Neuronal stem cell (in vitro differentiated cells): ENCODE measurements at places on chromosomes 11 and 22.

DNA sequence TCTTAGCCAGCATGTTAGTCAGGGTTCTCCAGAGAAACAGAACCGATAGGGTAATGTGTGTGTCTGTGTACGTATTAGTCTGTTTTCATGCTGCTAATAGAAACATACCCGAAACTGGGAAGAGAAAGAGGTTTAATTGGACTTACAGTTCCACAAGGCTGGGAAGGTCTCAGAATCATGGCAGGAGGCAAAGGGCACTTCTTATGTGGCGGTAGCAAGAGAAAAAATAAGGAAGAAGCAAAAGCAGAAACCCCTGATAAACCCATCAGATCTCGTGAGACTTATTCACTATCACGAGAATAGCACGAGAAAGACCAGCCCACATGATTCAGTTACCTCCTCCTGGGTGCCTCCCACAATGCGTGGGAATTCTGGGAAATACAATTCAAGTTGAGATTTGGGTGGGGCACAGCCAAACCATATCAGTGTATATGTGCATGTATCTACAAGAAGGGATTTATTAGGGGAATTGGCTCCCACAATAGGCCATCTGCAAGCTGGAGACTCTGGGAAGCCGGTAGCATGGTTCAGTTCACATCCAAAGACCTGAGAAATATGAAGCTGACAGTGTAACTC, 173.7 kb upstream of the NECTIN1 start:
- peaks cover 6% of the 10 kb centered on the region for H3K4me1 ChIP-seq
- no peak for DNase-seq
- H3K27me3 ChIP-seq = peaks cover 21% of the 10 kb centered on the region
- no peak overlapping the region for H3K4me3 ChIP-seq
- no peaks in the 10 kb centered on the region for H3K36me3 ChIP-seq

GRCh38 chr11:126862664-126863243, 137.8 kb downstream of the KIRREL3 start:
- H3K36me3 ChIP-seq = no peaks in the 10 kb centered on the region
- no peaks in the 10 kb centered on the region for H3K27me3 ChIP-seq
- H3K4me1 ChIP-seq = no peaks in the 10 kb centered on the region

- H3K27ac ChIP-seq = no peak overlapping the region
- no peak overlapping the region for H3K4me3 ChIP-seq
- H3K36me3 ChIP-seq = no peaks in the 10 kb centered on the region
- peaks cover 5% of the 10 kb centered on the region for H3K4me1 ChIP-seq
- DNase-seq = no peak
Measured at GRCh38 chr11:92504534-92504933, 279.9 kb downstream of the FAT3 start.

GRCh38 chr22:37552524-37553163, 7.6 kb upstream of the CDC42EP1 start:
- H3K27ac ChIP-seq = peak overlapping the region; percentile 95
- no peaks in the 10 kb centered on the region for H3K36me3 ChIP-seq
- peaks cover 34% of the 10 kb centered on the region for H3K4me1 ChIP-seq
- H3K4me3 ChIP-seq = no peak overlapping the region

- H3K4me3 ChIP-seq = peak overlapping the region; percentile 49
- H3K27me3 ChIP-seq = peaks cover 28% of the 10 kb centered on the region
- no peaks in the 10 kb centered on the region for H3K36me3 ChIP-seq
- H3K27ac ChIP-seq = no peak overlapping the region
- DNase-seq = no peak
Measured at GRCh38 chr22:38467438-38467903, 425 bp upstream of the KDELR3 start.

DNA sequence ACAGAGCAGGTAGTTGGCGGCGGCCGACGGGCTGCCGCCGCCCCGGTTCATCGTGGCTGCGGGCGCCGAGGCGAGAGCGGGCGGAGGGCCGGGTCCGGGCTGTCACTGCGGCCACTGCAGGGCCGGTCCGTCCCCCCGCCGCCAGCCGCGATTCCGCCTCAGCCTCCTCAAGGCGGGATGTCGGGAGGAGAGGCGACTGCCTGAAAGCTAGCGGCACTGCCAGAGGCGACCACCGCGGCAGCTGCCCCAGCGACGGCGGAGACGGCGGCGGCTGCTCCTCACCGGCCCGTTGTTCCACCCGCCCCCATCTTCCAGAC, 234 bp downstream of the SESN3 start:
- H3K27ac ChIP-seq = peak overlapping the region; percentile 28
- no peaks in the 10 kb centered on the region for H3K4me1 ChIP-seq
- no peaks in the 10 kb centered on the region for H3K36me3 ChIP-seq
- H3K4me3 ChIP-seq = peak overlapping the region; percentile 88

DNA sequence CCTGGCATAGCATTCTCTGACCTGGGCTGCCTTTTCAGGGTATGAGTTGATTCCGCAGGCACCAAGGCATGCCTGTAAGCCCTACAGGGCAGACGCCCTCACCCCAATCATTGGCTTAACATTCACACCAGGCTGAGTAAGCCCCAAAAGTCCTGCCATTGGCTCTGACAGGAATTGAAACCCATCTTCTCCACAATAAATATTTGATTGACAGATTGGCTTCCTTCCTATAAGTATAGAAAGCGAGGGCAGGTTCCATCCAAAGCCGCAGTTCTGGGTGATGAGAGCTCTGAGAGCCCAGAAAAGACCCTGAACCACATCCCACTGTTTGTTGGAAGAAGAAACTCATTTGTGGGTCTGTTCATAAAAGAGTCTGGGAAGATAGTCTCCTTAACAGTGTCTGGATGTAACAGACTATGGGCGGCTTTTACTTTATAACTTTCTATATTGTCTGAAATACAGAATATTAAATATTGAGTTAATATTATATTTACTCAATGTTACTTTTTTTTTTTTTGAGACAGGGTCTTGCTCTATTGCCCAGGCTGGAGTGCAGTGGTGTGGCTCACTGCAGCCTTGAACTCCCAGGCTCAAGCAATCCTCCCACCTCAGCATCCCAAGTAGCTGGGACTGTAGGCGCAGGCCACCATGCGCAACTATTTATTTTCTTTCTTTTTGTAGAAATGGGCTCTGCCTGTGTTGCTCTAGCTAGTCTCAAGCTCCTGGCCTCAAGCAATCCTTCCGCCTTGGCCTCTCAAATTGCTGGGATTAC, 46.8 kb downstream of the FAM83F start:
- no peaks in the 10 kb centered on the region for H3K4me1 ChIP-seq
- H3K27me3 ChIP-seq = peaks cover 25% of the 10 kb centered on the region
- H3K36me3 ChIP-seq = no peaks in the 10 kb centered on the region
- DNase-seq = no peak
- no peak overlapping the region for H3K27ac ChIP-seq
- H3K4me3 ChIP-seq = no peak overlapping the region

DNA sequence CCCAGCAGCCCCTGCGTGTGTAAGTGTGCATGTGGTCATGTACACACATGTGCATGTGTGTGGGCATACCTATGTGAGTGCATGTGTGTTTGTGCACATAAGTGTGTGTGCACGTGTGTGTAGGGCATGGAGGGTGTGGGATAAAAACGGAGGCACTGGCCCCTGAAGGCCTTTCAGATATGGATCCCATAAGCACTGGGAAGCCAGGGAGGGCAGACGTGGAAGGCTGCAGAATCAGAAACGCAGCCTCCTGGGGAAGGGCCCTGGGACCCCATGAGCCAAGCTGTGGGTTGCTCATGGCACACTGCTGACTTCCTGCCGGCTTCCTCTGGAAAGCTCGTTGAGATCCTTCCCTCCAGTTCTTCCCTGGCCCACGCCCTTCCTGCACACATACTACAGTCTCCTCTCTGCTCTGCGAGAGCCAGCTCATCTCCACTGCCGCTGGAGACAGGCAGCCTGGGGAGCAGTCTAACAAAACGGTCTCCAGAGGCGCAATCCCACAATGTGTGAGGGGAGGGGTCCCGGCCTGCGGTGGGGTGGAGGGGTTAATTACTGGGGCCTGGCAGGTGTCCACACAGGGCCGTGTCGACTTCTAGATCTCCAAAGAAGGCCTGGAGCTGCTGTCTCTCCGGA, 435.2 kb upstream of the B3GAT1 start:
- no peak for DNase-seq
- H3K4me3 ChIP-seq = peak overlapping the region; percentile 47
- H3K4me1 ChIP-seq = peaks cover 1% of the 10 kb centered on the region
- no peaks in the 10 kb centered on the region for H3K27me3 ChIP-seq

DNA sequence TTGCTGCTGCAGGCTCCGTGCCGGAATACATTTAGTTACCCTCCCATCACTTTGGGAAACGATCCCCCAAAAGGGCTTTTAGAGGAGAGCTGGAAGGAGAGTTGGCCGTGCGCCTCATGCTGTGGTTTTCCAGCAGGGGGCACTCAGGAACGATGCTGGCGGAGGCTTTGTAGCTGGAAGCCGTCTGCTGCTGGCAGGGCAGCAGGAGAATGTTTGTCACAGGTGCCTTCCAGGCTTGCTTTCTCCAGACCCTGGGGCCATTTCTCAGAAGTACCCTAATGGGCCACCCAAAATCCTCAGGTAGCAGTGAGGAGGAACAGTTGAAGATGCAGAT, 30.0 kb upstream of the CABP7 start:
- DNase-seq = peak; percentile 54
- H3K36me3 ChIP-seq = peaks cover 34% of the 10 kb centered on the region
- peak overlapping the region; percentile 82 for H3K27ac ChIP-seq
- H3K4me1 ChIP-seq = peaks cover 25% of the 10 kb centered on the region
- H3K4me3 ChIP-seq = no peak overlapping the region

DNA sequence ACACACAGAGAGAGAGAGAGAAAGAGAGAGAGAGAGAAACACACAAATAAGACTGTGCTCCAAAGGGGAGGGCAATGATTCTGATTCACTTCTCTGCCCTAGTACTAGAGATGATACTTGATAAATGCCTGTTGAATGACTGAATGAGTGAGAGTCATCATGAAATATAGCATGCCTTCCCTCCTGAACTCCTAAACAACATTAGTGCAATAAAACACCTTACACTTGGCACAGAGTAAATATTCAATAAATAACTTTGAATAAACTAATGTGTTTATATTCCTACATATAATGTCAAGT, 511.2 kb upstream of the RAG2 start:
- no peak overlapping the region for H3K27ac ChIP-seq
- no peak for DNase-seq
- no peaks in the 10 kb centered on the region for H3K4me1 ChIP-seq
- H3K4me3 ChIP-seq = no peak overlapping the region
- no peaks in the 10 kb centered on the region for H3K27me3 ChIP-seq
- H3K36me3 ChIP-seq = no peaks in the 10 kb centered on the region

DNA sequence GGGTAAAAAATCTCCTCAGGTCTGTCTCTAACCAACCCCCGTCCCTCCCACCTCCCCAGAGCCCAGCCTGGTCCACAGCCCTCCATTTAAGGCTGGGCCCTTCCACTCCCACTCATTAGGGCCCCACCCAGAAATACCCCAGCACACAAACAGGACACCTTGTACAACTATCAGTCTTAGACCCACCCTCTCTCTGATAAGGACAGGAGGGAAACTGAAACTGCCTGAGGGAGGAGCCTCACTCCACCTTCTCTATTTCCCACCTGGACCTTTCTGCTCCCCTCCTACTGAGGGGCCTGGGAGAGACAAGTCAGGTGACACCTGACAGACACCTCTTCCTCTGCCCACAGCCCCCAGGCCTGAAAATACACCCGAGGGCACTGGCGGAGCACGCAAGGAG, 90.2 kb downstream of the PLEKHA7 start:
- H3K36me3 ChIP-seq = no peaks in the 10 kb centered on the region
- H3K27me3 ChIP-seq = peaks cover 9% of the 10 kb centered on the region
- H3K4me1 ChIP-seq = peaks cover 41% of the 10 kb centered on the region
- no peak overlapping the region for H3K27ac ChIP-seq
- H3K4me3 ChIP-seq = no peak overlapping the region
- DNase-seq = no peak

DNA sequence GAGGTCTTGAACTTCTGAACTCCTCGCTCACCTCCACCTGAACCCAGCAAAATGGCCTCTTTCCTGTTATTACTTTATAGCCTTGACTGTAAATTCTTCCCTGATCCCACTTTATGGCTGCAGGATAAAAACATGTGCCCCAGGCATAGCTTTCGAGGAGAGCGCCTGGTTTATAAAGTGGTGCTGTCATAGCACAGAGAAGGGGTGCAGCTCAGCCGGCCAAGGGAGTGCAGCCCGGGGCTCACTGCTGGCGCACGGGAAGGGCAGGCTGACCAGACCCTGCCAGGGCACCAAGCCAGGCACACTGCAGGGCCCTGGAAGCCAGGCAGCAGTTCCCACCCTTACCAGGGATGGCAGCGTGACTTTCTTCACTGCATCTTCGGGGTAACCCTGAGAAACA, 50.9 kb downstream of the ISX start:
- H3K4me3 ChIP-seq = no peak overlapping the region
- no peak overlapping the region for H3K27ac ChIP-seq
- H3K36me3 ChIP-seq = no peaks in the 10 kb centered on the region
- no peaks in the 10 kb centered on the region for H3K4me1 ChIP-seq

- peak within 1 kb of the TSS; percentile 89 for H3K27ac ChIP-seq
- DNase-seq = peak; percentile 89
- H3K36me3 ChIP-seq = peaks cover 48% of the 10 kb centered on the region
Measured at GRCh38 chr11:62671608-62672389, at the start of the genes LBHD1 and UQCC3. TSS of gene LBHD1 (minus strand) at chr11:62672267. CDS start at chr11:62670031, 2,236 bp downstream. TSS of gene UQCC3 (plus strand) at chr11:62671673. CDS start at chr11:62671746, 73 bp downstream.

GRCh38 chr11:115722711-115723110, 218.5 kb upstream of the CADM1 start:
- no peak overlapping the region for H3K4me3 ChIP-seq
- no peak overlapping the region for H3K27ac ChIP-seq
- H3K4me1 ChIP-seq = peaks cover 8% of the 10 kb centered on the region
- H3K36me3 ChIP-seq = no peaks in the 10 kb centered on the region
- H3K27me3 ChIP-seq = peaks cover 4% of the 10 kb centered on the region

GRCh38 chr22:50415426-50415825, 59.4 kb downstream of the SBF1 start:
- H3K36me3 ChIP-seq = peaks cover 53% of the 10 kb centered on the region
- H3K4me3 ChIP-seq = no peak overlapping the region
- no peaks in the 10 kb centered on the region for H3K4me1 ChIP-seq
- H3K27me3 ChIP-seq = no peaks in the 10 kb centered on the region

GRCh38 chr11:77027275-77027674, 6.9 kb upstream of the B3GNT6 start:
- no peak for DNase-seq
- H3K4me3 ChIP-seq = no peak overlapping the region
- no peaks in the 10 kb centered on the region for H3K4me1 ChIP-seq
- H3K27ac ChIP-seq = no peak overlapping the region

DNA sequence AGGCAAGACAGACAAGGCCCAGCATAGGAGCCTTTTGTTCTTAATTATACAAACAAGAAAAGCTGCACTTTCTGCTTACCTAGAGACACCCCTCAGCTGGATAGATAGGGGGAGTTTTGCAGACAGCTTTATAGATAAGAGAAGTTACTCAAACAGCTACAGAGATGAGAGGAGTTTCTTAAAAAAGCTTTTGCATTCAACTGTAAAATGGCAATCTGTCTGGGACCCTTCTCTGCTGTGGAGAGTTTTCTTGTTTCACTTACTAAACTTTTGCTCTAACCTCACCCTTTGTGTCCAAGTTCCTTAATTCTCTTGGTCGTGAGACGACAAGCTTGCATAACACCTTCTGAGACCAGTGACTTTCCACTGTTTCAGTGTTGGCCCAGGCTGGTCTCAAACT, 103.8 kb upstream of the CHORDC1 start:
- no peak overlapping the region for H3K27ac ChIP-seq
- H3K4me3 ChIP-seq = no peak overlapping the region
- no peaks in the 10 kb centered on the region for H3K4me1 ChIP-seq
- no peak for DNase-seq
- no peaks in the 10 kb centered on the region for H3K36me3 ChIP-seq

- H3K27ac ChIP-seq = no peak overlapping the region
- no peaks in the 10 kb centered on the region for H3K36me3 ChIP-seq
- H3K4me3 ChIP-seq = no peak overlapping the region
- no peaks in the 10 kb centered on the region for H3K27me3 ChIP-seq
- no peaks in the 10 kb centered on the region for H3K4me1 ChIP-seq
Measured at GRCh38 chr11:34857463-34857862, 58.7 kb downstream of the APIP start.
